ENCODE measurements at places on chromosomes 1 and 21.

GRCh38 chr1:97093741-97094140 is 372.2 kb downstream of the PTBP2 start:
- DNase-seq, result no peak

DNA sequence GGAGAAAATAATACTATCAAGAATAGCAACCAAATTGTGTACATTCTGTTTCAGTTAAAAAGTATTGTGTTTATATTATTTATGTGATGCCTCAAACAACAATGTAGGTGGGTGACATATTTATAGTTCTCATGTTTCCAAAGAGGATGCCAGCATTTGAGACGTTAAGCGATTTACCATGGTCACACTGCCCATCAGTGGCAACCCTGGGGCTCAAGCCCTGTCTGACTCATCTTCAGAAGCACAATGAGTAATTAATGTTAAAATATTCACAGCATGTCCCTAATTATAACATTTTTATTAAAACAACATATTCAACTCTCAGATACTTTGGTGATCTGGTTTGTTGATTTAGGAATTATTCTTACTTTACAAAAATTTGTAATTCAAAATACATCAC is 409.4 kb downstream of the BRINP3 start:
- no peak for DNase-seq

GRCh38 chr1:29539971-29540370 is 303.6 kb downstream of the PTPRU start:
- DNase-seq, result no peak

DNA sequence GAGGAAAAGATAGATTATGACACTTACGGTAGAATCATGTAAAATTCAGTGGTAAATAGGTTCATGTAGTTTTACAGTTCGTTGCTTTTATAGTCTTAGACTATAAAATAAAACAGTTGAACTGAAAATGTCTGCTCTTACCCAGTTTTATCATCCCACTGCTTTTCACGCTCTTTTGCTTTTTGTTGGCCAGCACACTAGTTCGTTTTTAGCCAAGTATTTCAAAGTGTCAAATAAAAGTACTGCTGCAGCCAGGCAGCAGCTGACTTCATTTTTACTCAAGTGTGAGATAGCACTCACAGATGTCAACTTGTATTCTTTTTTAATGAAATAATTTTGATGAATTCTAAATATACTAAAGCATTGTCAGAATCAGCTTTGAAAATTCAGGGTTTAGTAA is 18.5 kb upstream of the BTG3 start:
- no peak for DNase-seq

DNA sequence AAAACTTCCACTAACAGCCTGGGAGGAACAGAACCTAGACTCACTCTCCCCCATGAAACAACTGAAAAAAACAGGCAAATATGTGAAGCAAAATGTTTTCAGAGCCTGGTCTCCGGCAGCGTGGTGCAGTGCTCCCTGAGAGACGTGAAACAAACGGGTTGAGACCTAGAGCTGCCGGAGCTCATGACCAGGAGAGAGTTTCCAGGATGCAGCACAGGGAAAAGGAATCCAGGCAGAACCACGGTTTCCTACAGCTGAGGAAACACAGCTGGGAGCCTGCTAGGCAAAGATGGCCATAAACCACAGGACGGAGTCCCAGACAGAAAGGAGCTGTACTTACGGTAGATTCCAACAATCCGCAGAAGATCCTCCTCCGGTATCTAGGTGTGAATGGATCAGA is 20.2 kb upstream of the SLC19A1 start:
- no peak for DNase-seq

GRCh38 chr1:208670778-208671177 is 426.6 kb upstream of the PLXNA2 start:
- no peak for DNase-seq

- DNase-seq, result no peak
Observed at GRCh38 chr1:245873068-245873467, 634.0 kb downstream of the SMYD3 start.

Measured in GM12892 (cell line).